ENCODE measurements at places on chromosomes 3 and 15.

DNA sequence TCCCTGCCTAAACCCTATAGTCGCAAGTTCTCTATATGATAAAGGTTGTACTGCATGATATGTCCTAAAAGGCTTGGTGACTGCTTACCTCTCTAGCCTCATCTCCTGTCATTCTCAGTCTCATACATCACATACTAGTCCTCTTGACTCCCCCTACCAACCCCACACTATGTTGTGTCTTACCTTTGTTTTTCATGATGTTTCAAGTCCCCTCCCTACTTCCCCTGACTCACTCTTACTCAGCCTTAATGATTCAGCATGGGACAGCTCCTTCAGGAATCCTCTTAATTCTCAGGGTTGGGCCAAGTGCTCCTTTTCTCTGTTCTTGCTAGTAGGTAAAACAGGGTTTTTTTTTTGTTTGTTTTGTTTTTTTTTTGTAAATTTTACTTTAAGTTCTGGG, 49.6 kb downstream of the SLMAP start:
- DNase-seq, result peak; percentile 91

- DNase-seq, result no peak
Measured at GRCh38 chr3:147900851-147901250, 491.7 kb downstream of the ZIC1 start.

GRCh38 chr3:22887664-22888291, 315.3 kb upstream of the UBE2E2 start:
- DNase-seq, result peak; percentile 56

- DNase-seq, result no peak
Measured at GRCh38 chr15:62491642-62492041, 326.6 kb upstream of the C2CD4B start.

GRCh38 chr3:14880447-14881106, 61.8 kb downstream of the FGD5 start:
- no peak for DNase-seq

GRCh38 chr15:62550106-62550505, 385.0 kb upstream of the C2CD4B start:
- DNase-seq, result no peak

Data from fibroblast of mammary gland (primary cell).